ENCODE measurements at places on chromosomes 11 and 22.
A peak's percentile ranks its signal among the peaks of the same experiment; 100 is the strongest.

GRCh38 chr11:134556186-134556585 is 144.1 kb upstream of the B3GAT1 start:
- DNase-seq = no peak

DNA sequence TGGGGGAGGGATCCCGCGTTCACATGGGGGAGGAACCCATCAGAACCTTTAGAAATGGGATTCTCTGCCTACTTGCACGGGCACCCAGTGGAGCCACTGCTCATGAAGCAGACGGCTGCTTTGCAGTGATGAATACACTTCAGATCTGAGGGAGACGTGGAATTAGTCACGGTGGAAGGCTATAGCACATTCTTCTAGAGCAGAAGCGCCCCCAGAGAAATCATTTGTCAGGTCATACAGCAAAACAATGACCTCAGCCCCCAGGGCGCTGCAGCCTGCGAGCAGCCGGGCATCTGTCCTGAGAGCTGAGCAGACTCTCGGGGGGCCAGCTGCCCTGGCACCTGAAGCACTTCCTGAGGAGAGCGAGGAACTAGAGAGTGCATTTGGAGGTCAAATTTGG is 12.7 kb downstream of the TP53AIP1 start:
- DNase-seq = no peak

GRCh38 chr22:22957090-22957489 is 69.5 kb downstream of the IGLL5 start:
- DNase-seq = no peak

DNA sequence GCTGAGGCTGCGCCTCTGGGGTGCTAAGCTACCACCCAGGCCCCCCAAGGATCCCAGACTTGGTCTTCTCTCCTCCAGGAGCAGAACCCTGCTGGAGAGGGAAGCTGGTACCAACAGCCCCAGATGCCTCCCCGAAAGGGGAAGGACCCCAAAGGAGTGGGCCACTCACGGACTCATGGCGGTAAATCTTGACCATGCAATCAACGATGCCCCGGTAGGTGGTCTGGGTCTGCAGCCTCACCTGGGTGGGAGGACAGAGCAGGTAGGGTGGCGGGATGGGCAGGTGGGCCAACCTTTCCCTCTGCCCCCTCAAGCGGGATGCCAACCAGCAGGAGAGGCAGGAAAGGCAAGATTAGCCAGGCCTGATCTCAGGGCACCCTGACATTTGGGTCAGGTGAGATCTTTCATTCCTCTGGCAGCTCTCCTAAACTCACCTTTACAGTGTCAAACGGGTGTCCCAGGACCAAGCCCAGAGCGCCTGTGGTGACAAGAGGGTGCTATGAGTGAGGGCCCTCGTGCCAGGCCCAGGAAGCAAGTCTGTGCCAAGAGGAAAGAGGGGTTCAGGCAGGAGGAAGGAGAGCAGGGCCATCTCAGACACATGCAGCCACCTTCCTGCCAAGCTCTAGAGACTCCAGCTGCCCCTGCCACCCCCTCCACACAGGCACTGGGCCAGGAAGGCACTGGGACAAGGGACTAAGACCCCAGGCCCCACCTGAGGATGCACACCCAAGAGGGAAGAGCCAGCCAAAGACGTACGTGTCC is 2.6 kb downstream of the SLC25A45 start:
- no peak for DNase-seq

DNA sequence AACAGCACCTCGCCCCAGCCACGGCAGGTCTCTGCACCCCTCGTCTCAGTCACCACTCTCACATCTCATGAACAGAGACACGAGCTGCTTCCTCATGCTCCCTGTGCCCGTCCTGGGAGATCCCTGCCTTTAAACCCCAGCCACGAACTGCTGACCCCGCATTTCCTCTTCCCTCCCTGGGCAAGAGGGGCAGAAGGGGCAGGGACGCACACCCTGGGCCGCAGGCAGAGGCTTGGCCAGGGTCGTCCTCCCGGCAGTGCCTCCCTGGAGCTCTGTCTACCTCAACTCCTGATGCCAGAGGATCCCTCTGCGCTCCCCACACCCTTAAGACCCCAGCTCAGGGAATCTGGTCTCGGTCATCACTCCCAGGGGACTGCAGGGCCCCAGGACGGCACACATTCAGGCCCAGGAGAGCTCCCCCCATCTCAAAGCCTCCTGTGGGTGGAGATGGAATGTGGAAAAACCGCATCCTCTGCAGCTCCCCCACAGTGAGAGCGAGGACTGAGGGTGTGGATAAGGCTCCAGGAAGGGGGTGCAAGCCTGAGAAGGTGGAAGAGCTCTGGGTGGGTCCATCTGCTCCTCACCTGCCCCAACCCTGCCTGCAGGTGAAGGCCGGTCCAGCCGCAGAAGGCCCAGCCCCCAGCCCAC is 1.2 kb downstream of the BID start:
- no peak for DNase-seq

- DNase-seq = peak; percentile 75
These were observed 24.4 kb upstream of the PSMA1 start for GRCh38 chr11:14544611-14545010.

Data from bone marrow (tissue), 2 donors.